Cardiac fibroblast (primary cell): ENCODE measurements at places on chromosomes 5 and 9.

GRCh38 chr9:15390201-15390600, 32.5 kb upstream of the SNAPC3 start:
- no peak for DNase-seq

DNA sequence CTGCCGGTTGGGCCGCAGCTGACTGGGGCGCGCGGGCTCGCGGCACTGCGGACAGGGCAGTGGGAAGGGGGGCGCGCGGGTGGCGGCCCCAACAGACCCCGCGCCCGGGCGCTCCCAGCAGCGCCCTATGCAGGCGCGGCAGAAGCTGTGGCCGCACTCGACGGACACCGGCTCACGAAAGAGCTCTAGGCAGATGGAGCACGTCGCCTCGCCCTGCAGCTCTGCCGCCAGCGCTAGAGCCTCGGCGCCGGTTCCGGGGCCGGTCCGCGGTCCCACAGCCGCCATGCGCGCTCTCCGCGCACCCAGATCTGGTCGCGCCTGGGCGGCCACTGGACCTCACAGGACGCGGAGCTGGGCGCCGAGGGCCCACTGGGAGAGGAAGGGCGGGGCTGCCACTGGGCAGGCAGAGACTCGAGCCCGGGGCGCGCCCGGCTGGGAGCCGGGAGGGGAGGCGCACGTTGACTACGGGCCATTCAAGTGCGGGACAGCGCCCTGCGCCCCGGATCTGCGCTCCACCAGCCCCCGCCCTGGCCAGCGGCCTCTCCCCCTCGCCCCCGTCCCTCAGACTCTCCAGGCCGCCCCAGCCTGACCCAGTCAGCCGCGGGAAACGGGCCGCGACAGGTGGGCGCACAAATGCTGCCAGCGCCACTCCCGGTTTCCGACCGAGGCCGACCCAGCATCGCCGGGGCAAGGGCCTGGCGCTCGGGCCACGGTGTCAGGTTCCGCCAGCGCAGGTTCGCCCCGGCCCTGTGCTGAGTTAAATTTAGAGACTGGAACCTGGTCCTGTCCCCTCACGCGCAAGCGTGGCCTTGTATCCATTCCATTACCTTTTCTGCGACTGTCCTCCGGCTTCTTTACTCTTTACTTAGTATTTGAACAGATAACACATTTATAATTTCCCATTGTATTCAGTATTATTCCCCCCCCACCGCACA, at the start of gene TRIM7:
TSS of gene TRIM7 (minus strand) at position 371 of the 935 bp plus-strand sequence. CDS start at position 285, 86 bp downstream.
- DNase-seq: no peak

DNA sequence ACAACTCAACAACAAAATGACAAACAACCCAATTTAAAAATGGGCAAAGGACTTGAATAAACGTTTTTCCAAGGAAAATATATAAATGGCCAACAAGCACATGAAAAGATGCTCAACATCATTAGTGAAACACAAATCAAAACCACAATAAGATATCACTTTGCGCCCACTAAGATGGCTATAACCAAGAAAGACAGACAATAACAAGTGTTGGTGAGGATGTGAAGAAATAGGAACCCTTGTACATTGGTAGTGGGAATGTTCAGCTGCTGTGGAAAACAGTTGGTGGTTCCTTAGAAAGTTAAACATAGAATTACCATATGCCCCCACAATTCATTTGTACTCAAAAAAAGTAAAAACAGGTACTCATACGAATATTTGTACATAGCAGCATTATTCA, 39.2 kb upstream of the WDR41 start:
- DNase-seq: no peak

- DNase-seq: no peak
Observed at GRCh38 chr5:5544094-5544663, 121.7 kb downstream of the ICE1 start.

DNA sequence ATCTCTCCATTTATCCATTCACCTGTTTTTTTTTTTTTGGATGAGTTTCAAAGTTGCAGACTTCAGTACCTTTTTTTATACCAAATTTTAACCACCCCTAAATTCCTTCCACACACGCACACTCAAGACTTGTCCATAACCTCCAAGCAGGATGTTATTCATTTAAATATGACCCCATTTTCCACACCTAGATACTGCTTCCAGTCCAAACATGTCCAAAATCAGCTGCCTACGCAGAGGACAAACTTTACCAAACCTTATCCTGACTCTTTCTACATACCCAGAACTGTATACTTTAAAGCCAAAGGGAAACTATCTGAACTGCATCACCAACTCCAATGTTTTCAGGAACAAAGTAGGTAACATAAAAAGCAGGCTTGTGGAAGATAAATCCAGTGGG, 36.0 kb upstream of the FYB1 start:
- no peak for DNase-seq

DNA sequence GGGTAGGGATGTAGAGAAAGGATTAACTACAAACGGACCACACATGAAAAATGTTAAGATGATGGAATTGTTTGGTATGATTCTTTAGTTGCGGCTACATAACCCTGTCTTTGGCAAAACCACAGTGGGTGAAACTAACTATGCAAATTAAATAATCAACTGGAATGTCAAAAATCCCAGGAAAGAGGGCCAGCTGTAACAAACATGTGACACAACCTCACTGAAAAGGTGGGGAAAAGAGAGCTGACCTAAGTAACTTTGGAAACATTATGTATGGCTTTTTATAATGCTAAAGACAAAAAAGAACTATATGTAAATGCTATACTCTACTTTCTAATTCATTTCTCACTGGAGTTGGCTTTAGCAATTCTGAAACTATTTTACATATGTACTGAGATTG, 252.0 kb downstream of the MRPS30 start:
- DNase-seq: no peak

GRCh38 chr9:36945999-36946398, 88.1 kb downstream of the PAX5 start:
- no peak for DNase-seq

DNA sequence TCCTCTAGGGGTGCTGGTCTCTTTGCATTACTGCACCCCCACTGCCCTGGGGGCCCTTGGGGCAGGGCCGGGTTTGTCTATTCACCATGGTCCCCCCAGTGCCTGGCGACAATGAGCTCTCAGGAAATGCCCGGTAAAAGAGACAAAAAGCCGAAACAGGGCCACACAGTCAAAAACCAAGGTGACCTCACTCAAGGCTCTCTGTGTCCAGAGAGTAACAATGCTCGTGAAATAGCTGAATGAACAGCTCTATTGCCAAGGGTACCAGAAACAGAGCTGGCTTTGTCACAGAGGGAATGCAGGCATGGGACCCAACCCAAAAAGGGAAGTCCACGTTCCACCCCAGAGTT, 16.0 kb downstream of the SH3PXD2B start:
- DNase-seq: no peak

- peak; percentile 84 for DNase-seq
Observed at GRCh38 chr5:147504011-147504410, 5.9 kb downstream of the DPYSL3 start.

GRCh38 chr9:136403538-136403914, 3.6 kb upstream of the SNAPC4 start:
- DNase-seq: no peak

GRCh38 chr9:133600739-133601138, 8.4 kb downstream of the FAM163B start:
- no peak for DNase-seq

DNA sequence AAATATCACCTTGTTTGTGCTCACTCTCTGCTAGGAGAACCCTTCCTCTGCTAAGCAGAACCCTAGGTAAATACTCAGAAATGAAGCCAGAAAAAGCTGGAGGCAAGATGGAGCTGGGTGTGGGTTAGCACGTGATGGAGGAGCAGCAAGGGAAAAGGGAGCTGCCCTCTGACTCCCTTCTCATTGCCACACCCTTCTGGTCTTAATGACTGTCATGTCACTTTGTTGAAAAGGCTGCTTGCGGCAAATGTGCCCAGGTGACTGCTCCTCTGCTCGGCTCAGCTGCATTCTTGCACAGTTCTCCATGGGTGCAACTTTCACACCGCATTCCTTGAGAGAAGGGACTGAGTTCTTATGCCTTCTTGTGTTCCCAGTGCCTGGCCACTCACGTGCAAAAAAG, 36.4 kb upstream of the TBC1D2 start:
- DNase-seq: no peak

DNA sequence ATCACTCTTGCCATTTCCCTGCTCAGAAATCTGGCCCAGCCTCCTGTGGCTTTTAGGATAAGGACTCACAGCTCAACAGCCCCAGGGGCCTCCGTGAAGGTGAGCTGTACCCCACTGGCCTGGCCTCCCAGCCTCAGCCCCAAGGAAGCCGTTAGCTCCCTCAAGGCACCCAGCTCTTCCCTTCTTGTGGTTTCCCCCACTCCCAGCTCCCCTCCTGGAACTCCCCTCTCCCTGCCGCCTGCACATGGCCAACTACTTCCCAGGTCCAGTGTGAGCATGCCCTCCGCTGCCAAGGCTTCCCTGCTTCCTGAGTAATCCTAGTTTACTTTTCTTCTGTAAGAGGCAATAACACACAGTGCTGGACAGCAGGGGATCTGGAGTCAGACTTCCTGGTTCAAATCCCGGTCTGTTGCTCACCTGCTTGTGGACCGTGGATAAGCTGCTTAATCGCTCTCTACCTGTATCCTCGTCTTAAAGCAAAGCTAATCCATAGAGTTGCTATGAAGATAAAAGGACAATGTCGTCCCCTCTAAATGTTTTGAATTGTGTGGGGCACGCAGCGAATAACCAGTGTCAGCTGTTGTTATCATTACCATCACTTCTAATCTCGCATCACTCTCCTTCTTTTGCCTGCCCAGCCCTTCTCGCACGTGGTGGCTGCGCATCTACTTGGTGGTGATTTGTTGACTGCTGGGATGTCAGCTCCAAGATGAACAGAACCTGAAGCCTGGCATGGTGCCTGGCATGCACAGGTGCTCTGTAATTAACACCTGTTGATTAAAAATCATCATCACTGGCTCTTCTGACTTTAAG, 86.6 kb downstream of the C5orf15 start:
- no peak for DNase-seq

DNA sequence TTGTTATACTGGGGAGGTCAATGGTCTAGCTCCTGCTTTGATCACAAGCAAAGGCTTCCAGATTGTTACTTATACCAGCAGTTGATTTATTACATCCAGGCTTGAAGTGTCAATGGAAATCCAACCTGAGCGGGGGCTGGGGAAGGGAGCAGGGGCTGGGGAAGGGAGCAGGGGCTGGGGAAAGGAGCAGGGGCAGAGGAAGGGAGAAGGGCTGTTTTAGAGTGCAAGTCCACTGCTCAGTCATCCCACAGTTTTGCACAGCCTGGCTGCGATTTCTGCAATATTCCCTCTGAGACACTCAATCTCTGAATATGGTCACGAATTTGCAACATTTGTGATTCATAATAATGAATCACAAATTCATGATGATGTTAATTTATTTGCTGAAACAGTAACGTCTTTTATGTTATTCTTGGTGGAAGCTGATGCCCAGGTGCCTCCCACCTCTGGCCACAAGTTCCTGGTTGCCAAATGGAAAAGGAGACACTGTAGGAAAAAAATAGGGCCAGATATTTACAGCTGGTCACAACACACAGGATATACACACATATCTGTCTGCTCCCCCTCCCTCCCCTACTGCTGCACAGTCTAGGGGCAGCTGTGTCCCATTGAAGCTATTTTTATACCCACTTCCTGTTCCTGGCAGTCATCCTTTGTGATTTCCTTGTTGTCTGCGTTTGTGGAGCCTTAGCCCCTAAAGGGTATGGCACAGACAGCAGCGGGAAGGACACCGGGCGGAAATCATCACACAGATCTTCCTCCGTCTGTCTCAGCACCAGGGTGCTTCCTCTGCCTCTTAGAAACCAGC, 325.1 kb downstream of the GADD45G start:
- peak; percentile 9 for DNase-seq

GRCh38 chr5:4422247-4422646, 717.9 kb upstream of the ADAMTS16 start:
- no peak for DNase-seq

DNA sequence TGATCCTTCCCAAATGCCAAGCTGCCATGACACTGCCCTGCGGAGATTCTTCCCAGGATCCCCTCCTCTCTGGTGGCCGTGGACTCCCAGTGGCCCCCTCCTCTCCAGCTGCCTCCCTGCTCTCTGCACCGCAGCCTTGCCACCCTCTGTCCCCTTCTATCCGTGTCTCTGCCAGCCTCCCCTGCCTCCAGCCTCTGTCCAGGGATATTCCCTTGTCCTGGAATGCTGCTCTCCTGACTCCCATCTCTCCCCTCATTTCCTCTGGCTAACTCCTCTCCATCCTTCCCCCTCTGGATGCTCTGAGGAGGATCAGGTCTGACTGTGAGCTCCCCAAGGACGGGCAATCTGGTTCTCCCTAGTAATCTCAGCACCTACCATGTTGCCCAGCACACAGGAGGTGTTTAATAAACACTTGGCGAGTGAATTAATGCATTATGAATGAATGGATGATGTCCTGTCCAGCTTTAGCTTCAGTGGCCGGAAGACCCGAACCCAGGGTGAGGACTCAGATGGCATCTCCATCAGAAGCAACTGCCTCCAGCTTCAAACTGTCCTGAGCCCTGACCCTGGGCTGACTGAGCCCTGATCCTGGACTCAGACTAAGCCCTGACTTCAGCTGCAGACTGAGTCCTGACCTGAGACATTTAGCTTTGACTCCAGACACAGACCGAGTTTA, 7.5 kb upstream of the CRB2 start:
- no peak for DNase-seq

DNA sequence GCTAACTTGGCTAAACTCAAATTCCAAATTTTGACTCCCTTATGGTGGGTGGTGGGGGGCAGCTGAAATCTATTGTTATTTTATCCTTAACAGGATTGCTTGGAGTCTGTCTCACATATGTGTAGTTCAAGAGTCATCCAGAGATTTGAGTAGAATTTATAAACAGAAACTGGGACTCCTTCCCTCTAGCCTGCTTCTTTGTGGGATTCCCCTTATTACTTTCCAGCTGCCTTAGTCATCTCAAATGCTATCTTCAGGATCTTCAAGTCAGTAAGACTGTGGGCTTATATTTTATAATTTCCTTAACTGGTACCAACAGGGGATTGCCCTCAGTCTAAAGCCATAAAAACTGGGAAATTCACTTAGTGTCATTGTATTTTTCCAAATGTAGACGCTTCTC, 55.5 kb downstream of the NNT start:
- peak; percentile 62 for DNase-seq

GRCh38 chr5:103620851-103621547, 58.4 kb upstream of the NUDT12 start:
- no peak for DNase-seq

DNA sequence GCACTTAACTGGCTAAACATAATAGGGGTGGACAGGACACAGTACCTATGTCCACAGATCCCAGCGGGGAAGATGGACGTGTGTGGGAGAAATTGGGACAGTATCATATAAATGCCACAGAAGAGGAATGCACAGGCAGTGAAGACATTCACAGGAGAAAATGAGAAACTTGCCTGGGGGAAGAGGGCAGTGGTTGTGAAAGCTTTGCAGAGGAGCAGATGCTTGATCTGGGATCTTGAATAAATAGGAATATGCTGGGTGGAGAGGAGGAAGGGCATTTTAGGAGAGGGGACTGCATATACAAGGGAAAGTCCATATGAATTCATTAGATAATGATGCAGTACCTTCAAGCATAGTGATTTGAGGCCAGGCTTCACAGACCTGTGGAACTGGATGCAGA, 13.6 kb downstream of the TMEM268 start:
- no peak for DNase-seq

DNA sequence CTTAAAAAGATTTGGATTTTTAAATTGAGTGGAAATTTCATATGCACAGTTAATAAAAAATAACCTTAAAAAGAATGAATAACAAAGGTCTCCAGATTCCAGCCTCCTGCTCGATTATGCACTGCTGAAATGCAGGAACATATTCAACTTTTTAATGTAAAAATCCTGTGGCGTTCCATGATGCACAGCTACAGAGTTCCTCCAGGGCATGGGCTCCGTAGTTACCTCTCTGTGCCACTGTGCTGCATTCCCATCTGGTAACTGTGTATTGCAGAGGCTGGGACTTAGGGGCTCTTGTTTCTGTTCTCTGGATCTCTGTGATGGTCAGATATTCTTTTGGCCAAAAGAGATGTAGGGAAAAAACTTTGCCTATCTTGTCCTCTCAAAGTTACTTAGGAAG, 31.5 kb upstream of the EQTN start:
- no peak for DNase-seq
